ENCODE measurements at places on chromosomes 3 and 15.
A peak's percentile ranks its signal among the peaks of the same experiment; 100 is the strongest.

DNA sequence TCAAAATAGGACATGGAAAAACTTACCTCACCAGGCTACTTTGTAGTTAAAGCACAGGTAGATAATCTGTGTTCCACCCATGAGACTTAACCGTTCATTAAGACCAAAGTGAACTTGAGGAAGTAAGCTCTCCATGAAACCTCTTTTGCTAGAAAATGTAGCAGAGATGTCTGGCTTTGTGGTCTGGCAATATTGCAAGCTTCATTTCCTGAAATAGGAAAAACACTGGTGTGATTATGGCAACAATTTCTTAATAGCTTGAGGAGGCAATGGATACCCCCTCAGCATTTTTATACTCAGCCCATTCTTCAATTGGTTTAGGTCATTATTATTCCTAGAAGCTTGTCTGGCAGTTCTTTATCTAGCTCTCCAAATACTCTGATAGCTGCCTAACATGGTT, 957.3 kb downstream of the IGSF11 start:
- DNase-seq = no peak

DNA sequence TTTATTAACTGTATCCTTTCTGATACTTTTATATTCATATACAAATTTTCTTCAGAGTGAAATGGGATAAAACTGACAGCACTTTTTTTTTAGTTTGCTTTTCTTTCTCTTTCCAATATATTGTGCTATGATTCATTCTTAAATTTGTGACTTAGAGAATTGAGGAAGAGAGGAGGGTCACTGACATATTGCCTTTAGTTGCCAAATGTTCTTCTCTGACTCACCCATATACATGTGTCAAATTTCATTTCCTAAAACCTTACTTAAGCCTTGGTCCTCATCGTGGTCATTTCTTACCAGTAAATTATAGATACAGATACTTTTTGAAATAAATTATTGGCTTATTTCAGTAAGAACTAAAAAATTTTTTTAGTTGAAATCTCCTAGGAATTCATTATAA, 53.9 kb downstream of the CLASP2 start:
- DNase-seq = no peak

GRCh38 chr3:22713936-22714335, 489.2 kb upstream of the UBE2E2 start:
- no peak for DNase-seq

DNA sequence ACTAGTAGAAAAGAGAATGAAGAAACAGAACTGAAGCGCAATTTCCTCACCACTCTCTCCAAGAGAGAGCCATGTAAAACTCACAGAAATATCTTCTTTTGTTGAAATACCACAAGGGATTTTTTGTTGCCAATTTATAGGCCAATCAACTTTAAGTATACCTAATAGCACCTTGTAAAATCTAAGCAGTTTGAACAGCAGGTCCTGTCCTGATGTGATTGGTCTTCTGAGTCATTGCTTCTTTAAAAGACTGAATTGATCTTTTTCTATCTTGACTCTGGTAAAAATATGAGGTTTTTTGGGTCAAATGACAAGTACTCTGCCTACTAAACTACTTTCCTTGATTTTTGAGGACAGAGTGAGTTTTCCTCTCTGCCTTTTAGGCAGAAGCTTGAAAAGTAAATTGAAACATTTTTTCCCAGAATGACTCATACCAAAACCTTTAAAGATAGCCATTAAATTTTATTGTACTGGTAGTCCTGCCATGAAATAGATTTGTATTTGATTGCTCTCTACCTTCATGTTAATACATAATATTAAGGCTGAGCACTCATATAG, 343.9 kb upstream of the CBLB start:
- DNase-seq = no peak

DNA sequence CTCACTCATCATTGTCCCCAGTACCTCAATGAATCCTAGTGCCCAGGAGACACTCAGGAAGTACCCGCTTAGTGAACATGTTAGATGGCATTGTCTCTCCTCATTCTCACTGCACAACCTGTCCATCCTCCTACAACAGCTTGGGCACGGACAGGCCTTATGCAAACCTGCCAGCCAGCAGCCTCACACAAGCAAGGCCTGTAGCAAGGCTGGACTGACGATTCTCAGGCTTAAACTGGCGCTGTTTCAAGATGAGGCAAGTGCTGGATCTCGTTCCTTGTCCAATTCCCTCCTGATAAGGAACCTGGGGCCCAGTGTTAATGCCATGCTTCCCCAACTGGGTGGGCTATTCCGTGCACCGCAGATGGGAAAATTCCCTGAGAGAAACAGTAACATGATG, 59.0 kb downstream of the CDCP1 start:
- DNase-seq = no peak

DNA sequence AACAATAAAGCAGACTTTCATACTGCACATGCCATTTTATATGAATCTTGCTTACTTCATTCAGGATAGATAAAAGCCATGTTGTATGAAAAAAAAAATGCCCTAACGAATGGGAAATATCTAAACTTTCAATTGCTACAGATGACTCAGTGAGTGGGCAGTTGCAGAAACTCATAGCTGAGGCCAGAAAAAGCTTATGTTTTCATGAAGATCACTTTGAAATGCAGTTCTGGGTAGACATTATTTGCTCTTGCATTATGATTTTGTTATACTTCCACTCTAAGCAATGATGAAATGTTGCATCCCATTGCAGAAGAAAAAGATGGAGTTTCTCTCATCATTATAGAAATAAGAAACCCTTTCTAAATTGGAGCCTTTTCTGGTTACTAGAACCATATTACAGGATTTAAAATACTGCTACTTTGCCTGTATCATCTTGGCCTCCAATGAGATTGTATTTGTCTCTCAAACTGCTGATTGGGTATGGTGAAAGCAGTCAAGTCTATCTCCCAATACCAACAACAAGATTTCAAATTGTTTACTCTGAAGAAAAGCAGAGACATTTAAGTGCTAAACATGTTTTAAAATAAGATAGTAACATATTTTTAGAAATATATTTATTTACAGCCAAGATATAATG, 17.0 kb downstream of the PEAK1 start:
- no peak for DNase-seq

- DNase-seq = no peak
Measured at GRCh38 chr3:52733256-52733891, 27.5 kb downstream of the SPCS1 start.

DNA sequence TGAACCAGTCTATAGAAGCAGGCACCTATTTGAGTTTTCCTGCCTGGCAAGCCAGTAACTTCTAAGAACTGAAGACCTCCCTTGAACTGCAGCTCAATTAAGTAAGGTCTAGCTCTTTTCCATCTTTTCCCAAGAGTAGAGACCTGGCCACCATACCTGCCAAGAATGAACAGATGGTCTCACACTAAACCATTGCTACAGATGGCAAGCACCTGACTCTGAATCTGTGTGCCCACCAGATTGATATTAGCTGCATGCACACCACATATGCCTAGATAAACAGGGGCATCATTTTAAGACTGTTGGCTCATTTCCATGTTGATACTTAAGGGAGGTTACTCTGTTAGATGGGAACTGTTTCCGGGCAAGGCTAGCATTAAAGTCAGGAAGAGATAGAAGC, 34.8 kb upstream of the GSK3B start:
- DNase-seq = no peak

DNA sequence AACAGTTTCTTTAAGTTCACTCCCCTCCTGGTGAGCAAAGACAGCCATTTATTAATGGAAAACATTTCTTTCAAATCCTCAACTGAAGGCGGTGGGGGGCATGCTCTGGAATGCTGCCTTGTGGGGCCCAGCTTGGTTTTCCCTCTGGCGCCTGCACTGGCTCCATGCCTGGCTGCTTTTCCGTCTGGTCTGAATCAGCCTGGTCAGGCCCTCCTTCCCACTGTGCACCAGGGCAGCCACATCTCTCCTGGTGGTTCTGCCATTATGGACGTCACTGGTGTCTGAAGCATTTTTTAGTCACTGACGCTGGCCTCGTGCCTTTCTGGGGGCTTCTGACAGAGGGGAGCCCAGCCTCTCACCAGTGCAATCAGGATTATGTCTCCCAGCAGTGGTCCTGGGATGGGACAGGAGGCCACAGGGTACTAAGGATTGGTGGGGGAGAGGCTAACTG, 57.6 kb upstream of the APEH start:
- peak; percentile 85 for DNase-seq

GRCh38 chr15:69980341-69981059, 117.2 kb downstream of the TLE3 start:
- DNase-seq = no peak

- DNase-seq = peak; percentile 53
Measured at GRCh38 chr3:186976837-186977750, 46.8 kb downstream of the ST6GAL1 start.

DNA sequence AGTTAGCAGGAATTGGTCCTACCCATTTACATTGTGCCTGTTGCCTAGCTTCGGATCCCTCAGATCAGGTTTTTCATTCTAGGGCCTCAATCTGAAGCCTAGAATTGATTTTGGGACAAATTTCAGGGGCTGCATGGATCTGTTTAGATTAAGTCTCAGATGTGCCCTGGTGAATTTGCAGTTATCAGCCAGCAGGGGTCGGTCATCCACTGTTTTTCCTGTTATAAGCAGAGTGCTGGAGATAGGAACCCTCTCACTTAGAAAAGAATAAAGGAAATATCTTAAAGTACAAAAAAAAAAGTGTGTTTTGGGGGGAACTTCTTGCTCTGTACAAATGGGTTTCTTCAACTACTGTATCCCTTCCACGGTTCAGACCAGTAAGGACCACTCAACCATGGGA, 212.5 kb downstream of the BCHE start:
- no peak for DNase-seq

DNA sequence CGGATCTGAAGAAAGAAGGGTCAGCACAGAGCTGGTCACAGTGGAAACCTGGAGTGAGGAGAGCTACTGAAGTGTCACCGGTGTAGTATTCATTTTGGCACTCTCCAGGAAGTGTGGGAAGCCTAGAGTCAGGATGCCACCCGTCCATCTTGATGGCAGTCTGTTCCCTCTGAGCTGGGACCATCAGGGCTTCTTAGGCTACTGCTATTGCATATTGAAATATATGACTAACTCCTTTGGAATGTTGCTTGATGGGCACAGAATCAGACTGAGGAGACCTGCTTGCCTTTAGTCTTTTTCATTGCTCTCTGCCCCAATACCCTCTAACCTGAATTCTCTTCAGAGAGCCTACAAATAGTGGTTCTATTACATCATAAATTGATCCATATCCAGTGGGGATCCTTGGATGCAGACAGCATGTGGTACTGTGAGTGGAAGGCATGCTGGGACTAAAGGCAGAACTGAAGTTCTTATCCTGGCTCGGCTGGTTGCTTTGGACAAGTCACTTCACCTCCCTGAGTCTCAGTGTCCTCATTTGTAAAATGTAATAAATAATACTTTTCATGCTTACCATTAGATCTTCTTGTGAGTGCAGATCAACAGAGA, 143.5 kb downstream of the PDE8A start:
- DNase-seq = no peak

DNA sequence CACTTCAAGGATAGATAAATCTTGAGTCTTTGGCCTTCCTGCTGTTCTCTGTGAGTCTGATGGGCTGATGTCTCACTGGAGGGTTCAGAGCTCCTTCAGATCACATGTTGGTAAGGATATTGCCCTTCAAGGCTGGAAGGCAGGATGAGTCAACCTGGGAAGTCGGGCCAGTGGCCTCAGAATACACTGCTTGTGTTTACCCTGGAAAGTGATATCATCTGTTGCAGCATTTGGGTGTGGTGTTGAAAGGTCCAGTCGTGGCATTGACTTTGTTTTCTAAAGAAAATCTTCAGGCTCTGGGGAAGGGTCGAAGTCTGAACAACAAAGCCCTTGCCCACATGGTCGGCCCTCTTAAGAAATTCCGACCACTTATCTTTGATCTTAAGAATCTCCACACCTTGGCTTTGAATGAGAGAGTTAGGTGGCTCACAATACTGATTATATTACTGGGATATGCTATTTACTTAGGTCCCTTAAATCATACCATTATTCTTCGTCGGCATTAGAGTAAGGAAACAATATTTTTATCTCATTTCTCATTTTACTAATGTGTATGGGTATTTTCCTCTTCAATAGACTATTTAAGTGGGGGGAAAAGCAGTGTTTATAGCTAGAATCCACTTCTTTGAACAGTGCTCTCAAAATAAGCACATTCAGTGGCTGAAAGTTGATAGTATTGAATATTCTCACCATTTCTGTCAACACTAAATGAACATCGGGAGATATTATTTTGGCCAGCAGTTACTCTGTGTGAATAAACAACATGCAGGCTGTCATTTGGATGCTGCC, 303.9 kb upstream of the RASGRP1 start:
- no peak for DNase-seq

GRCh38 chr3:10738688-10739372, 77.2 kb upstream of the SLC6A11 start:
- peak; percentile 66 for DNase-seq

DNA sequence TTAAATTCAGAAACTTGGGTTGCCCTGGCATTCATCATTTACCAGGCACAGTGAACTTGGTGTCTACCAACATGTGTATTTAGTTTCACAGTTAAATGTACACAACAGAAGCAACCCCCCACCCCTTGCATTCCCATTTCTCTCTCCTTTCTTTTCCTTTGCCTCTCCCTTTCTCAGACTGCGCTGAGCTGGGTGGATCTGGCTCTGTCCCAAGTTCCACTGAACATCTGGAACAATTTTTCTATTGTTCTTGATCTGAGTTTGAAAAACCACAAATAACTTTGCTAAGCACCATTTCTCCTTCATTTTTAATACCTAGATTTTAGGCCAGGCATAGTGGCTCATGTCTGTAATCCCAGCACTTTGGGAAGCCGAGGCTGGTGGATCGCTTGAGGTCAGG, 242.2 kb downstream of the ABHD5 start:
- no peak for DNase-seq

DNA sequence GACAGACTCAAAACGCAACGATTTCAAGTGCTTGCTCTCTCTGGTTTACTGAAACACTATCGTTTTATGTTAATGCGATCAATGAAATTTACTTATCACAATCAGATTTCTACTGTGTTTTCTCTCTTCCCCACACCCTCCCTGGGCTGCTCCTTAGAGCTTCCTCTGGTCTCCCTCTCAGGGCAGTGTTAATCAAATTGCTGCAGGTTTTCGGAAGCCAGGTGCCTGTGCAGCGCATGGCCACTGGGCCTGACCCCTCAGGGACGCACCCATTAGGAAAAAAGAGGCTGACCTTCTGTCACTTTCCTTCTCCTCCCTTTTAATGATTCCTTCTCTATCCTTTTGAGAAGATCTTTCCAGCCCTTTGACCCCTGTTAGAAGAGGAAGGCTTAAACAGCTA, 134.5 kb upstream of the ONECUT1 start:
- DNase-seq = no peak

DNA sequence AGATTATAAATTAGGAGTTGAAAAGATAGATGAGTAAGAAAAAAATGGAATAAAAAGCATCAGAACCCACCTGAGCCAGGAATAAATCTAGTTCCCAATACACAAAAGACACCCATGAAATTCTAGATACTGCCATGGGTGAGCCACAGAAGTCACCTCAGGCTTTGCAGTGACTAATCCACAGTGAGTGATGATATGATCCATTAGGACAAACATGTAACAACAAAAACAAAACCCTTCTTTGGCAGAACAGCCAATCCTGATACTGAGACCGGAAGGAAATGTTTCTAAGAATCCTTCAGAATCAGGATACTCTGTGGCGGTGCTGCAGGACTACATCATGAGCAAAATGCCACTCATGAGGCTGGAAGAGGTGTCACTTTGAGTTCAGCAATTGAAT, 15.0 kb upstream of the MINDY4B start:
- no peak for DNase-seq

- DNase-seq = no peak
Measured at GRCh38 chr3:15385901-15386653, 41.3 kb downstream of the METTL6 start.
